ENCODE measurements at places on chromosomes 16 and 17.

GRCh38 chr16:72815348-72816318 lies 232.3 kb downstream of the ZFHX3 start:
- DNase-seq, result no peak

GRCh38 chr16:86307514-86307903 lies 202.8 kb upstream of the FOXF1 start:
- DNase-seq, result no peak

GRCh38 chr17:19748807-19749193 lies 702 bp upstream of the ALDH3A1 start:
- no peak for DNase-seq

GRCh38 chr17:31413874-31414549 lies 22.5 kb downstream of the RAB11FIP4 start:
- DNase-seq, result no peak

DNA sequence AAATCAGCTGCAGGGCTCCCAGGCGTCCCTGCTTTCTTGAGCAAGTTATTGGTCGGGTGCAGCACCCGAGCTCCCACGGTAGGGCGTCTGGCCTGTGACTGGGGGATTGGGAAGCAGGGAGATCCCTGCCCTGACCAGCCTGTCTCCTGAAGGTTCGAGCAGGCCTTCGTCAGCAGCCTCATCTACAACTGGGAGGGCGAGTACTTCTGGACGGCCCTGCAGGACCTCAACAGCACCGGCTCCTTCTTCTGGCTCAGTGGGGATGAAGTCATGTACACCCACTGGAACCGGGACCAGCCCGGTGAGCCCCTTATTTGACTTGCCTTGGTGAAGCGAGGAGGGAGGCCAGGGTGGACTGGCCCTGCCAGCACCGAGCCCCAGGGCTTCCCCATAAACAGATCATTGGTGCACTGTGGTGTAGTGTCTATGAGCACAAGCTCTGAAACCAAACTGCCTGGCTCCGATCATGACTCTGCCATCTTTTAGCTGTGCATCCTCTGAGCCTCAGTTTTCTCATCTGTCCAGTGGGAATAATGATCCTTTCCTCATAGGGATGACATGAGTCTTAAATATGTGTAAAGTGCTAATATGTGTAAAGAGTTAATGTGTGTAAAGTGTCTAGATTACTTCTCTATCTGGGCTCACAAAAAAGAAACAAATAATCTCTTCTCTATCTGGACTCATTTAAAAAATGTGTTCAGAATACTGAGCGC lies 48.9 kb downstream of the MRC2 start:
- no peak for DNase-seq

DNA sequence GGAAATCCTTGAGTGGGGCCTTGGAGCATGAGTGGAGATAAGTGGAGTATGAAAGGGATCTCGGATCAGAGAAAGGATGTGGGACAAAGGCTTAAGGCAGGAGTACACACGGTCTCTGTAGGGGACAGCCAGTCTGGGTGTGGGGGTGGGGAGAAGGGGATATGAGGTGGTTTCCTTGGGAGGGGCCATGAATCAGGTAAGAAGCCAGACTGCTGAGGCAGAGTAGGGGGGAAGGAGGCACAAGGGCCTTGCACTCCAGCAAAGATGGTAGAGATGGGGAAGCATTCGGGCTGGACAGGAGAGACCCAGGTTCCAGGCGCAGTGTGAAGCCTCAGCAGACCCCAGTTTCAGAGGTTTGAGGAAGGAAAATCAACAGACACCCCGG lies 1.6 kb downstream of the HSD11B2 start:
- DNase-seq, result no peak

- DNase-seq, result no peak
Observed at GRCh38 chr17:19742495-19742894, 5.6 kb downstream of the ALDH3A1 start.

- DNase-seq, result no peak
Observed at GRCh38 chr17:28127196-28127595, 84.7 kb downstream of the NLK start.

DNA sequence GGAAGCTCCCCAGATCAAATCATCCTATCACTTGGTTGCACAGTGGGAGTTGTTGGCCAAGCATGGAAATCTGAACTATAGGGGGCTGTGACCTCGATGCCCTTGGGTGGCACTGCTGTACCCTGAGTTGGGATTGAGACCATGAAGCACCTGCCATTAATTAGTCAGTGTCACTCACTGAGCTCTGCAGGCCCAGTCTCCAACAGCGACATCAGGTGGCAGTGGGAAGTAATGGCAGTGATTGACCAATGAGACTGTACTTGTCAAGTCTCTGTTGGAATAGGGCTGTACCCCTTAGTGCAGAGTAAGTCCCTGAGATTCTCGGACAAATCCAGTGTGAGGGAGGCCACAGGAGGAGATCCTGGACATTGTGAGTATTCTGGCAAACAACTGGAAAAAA lies 118.0 kb upstream of the RPL38 start:
- no peak for DNase-seq

GRCh38 chr17:42378359-42378958 lies 9.8 kb downstream of the STAT3 start:
- DNase-seq, result no peak

DNA sequence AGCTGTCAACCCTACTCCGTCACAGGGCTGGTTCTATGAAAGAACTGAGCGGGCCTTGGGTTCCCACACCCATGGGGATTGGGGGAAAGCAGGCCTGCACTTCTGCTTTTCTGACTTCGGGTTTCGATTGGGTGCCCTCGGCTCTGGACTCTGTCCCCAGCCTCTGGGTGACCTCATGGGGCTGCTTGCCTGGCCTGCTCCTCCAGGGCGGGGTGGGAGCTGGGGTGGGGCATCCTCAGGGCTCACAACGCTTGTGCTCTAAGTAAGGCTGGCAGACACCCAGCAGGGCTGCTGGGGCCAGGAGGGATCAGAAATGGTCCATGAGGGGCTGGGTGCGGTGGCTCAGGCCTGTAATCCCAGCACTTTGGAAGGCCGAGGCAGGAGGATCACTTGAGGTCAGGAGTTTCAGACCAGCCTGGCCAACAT lies 19.2 kb downstream of the ARHGAP27 start:
- DNase-seq, result no peak

DNA sequence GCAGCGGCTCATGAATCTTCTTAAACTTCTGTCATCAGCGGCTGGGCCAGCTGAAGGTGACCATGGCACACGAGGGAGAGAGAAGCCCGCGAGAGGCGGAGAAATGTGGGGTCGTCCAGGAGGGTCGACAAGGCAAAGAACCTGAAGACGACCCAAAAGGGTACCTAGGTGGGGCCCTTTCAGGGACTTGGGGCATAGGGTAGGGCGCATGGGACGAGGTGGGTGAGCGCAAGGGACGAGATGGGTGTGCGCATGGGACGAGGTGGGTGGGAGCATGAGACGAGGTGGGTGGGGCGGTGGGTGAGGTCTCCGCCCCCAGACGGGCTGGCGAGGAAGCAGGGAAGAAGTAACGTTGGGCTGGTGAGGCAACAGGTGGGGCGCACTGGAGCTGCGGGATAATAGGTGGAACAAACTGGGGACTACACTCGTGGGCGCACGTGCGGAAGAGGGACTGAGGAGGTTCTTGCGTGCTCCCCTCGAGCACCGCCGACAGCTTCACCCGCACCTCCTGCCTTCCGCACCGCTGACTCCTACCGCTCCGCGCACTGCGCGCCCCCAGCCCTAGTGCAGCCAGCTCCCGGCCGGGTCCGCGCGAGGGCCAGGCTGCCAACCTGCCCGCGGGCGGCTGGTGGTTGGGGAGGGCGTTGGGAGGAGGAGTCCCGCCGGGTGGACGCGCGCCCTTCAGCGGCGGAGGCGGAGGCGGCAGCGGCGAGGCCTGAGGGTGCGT lies 23.2 kb upstream of the CRYM start:
- no peak for DNase-seq

GRCh38 chr16:77298418-77299360 lies 99.5 kb downstream of the SYCE1L start:
- DNase-seq, result peak; percentile 84

DNA sequence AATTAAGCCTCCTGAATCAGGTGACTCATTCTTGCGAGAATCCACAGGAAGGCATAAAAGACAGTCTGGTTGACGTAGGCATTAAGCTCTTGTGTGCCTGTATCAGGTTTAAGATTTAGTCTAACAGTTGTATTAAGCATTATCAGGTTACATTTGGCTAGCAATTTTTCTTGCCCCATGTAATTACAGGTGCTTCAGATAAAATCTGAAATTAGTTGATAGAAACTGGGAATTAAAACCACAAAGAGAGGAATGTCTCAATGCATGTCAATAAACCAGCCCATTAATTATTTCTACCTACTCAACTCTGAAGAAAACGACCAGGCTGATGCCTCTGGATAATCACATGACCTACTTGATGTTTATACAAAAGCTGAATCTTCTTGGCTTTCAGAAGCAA lies 217.2 kb downstream of the CA10 start:
- no peak for DNase-seq

- DNase-seq, result no peak
Observed at GRCh38 chr17:33261820-33262219, 31.3 kb downstream of the ASIC2 start.

- no peak for DNase-seq
Observed at GRCh38 chr16:2473446-2473926, 1.4 kb upstream of the TBC1D24 start.

- DNase-seq, result no peak
Observed at GRCh38 chr16:3096362-3096761, 2.7 kb downstream of the ZSCAN10 start.

- no peak for DNase-seq
Observed at GRCh38 chr16:81003064-81003463, 3.6 kb downstream of the CMC2 start.

GRCh38 chr17:42287305-42287976 lies 857 bp upstream of the STAT5A start:
- DNase-seq, result no peak

DNA sequence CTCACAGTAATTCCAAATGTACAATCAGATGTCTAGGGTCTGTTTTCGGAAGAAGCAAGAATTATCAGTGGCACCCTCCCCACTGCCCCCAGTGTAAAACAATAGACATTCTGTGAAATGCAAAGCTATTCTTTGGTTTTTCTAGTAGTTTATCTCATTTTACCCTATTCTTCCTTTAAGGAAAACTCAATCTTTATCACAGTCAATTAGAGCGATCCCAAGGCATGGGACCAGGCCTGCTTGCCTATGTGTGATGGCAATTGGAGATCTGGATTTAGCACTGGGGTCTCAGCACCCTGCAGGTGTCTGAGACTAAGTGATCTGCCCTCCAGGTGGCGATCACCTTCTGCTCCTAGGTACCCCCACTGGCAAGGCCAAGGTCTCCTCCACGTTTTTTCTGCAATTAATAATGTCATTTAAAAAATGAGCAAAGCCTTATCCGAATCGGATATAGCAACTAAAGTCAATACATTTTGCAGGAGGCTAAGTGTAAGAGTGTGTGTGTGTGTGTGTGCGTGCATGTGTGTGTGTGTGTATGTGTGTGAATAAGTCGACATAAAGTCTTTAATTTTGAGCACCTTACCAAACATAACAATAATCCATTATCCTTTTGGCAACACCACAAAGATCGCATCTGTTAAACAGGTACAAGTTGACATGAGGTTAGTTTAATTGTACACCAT lies 59.7 kb downstream of the HLF start:
- no peak for DNase-seq
